ENCODE measurements at places on chromosomes 6 and 20. TPM values are rescaled to one million over a fixed set of nuclear protein-coding genes. Genes with fewer than 3 reads are reported as not detected.

The ANKEF1 gene
- 0.65 TPM for total RNA-seq

- peak; percentile 81 for DNase-seq
Observed at GRCh38 chr6:6676910-6677441, 88.5 kb downstream of the LY86 start.

DNA sequence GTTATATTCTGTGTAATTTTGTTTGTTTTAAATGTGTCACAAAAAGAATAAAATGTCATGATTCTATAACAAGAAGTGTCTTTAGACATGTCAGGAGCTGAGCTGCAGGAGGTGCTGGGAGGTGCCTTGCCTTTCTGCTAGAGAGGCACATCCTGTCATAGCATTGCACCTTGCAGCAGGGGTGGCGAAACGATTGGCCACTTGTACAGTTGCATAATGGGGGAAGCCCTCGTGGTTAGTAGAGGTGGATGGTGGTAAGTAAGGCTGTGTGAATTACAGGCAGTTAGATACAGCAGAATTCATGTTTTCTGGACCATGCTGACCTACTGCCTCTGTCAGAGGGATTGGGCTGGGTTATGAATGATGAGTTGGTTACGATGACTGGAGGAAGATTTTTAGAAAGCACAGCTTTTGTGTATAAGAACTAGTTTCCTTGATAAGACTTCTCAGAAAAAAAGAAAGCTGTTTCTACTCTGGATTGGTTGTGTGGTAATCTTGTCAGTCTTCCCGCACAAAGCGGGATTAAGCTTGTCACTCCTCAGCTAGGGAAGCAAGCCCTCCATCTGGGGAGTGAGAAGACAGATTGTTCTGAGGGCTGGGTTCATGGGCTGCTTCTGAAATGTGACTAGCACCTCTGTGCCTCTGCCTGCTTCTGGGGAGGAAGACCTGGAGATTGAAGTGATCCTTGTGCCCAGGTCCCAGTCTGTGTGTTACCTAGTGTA lies 74.9 kb downstream of the FOXO3 start:
- no peak for DNase-seq

DNA sequence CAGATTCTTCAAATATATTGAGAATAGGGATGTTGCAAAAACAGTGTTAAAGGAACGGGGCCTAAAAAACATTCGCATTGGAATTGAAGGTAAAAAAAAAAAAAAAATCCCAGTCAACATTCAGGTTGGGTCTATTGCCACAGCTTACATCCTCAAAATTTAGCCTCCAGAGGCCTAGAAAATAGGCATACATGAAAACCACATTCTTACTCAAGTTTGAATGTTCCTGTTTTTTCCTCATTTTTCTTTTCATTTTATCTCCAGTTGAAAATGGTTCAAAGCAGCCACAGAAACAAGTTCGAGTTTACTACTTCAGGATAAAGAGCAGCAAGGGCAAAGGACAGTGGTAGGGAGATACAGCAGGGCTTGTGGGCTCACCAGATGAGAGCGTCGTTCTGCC lies 41.9 kb downstream of the KCTD20 start:
- no peak for DNase-seq

- no peak for DNase-seq
Observed at GRCh38 chr6:118743746-118744145, 92.4 kb upstream of the CEP85L start.

GRCh38 chr6:129708496-129709195 lies 1.3 kb downstream of the ARHGAP18 start:
- DNase-seq = no peak

DNA sequence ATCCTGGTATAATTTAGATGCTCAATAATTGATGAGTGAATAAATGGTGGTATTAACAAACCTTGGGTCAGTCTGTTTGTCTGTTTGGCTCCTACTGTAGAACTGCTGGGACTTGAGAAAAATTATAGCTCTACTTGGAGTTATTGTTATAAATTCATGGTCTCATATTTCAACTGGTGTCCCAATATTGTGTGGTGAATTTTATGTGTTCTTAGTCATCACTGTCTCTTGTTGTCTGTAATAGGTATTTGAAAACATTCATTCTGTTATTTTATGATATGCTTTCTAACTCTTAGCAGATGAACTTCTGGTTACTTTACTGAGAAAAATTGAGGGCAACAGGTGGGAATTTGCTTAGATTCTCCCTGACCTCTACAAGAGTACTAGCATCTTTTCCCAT lies 221.4 kb downstream of the CDKAL1 start:
- no peak for DNase-seq

The GPX5 gene
- total RNA-seq = not detected

DNA sequence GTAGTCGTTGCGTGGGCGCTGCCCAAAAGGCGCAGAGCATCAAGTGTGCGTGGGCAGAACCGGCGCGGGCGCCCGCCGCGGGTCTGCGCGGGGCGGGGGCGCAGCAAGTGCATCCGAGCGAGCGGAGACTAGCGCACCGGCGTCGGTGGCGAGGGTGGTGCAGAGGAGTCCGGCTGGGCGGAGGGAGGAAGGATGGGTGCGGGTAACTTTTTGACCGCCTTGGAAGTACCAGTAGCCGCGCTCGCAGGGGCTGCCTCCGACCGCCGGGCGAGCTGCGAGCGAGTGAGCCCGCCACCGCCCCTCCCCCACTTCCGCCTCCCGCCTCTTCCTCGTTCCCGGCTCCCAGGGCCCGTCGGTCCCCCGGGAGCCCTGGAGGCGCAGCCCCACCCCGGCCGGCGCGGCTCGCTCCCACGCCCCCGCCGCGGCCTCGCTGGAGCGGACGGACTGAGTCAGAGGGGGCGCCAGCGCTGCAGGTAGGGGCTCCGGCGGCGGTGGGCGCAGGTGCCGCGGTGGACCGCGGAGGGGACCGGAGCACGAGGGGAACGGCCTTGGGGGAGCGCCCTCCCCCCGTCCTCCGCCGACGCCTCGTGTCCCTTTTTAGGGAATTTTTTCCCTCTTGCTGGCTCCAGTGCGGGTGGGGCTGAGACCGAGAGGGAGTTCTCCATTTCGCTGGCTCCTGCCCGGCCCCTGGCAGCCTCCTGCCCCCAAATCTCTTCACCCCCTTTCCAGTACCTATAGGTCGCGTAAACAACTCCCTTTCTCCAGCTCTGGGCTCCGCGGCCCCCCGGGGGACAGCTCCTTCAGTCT lies 1.6 kb upstream of the DBNDD2 start:
- DNase-seq = peak; percentile 46

DNA sequence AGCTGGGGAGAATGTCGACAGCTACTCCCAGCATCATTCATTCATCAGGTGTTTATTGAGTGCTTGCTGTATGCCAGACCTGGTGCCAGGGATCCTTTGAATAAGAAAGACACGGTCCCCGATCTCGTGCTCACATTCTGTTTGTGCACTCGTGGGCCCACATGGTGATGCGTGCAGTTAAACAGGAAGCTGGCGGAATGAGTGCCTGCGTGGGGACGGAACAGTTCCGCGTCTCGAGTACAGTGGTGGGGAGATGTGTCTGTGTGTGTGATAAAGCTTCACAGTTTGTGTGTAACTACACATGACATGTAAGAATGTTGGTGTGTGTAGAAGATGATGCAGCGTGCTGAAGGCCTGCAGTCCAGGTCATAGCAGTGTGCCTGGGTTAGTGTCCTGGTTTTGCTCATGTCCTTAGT lies 6.5 kb downstream of the RBM38 start:
- no peak for DNase-seq

DNA sequence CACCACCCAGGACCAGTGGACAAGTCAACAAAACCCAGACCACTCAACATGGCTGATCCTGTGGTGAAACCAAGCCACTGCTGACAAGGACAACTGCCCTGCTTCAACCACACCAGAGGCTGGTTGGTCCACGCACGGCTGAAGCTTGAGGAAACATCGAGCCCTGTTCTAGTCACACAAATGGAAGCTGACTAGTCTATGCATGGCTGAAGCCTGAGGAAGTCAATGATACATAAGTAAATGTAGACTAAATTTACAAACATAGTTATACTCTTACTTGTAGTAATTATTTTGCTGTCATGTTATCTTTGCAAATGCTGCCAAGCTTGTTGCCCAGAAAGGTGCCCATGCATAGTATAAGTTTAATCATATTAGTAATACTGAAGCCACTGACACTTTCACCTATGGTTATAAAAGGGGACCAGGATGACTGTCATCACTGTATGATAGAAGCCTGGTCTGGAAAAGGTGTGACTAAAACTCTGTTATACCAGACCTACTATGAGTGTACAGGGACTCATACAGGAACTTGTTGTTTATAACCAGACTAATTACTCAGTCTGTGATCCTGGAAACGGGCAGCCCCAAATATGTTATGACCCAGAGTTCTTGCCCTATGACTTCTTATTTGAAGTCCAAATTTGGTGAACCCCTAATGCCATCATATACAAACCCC lies 5.6 kb downstream of the IL22RA2 start:
- DNase-seq = no peak

DNA sequence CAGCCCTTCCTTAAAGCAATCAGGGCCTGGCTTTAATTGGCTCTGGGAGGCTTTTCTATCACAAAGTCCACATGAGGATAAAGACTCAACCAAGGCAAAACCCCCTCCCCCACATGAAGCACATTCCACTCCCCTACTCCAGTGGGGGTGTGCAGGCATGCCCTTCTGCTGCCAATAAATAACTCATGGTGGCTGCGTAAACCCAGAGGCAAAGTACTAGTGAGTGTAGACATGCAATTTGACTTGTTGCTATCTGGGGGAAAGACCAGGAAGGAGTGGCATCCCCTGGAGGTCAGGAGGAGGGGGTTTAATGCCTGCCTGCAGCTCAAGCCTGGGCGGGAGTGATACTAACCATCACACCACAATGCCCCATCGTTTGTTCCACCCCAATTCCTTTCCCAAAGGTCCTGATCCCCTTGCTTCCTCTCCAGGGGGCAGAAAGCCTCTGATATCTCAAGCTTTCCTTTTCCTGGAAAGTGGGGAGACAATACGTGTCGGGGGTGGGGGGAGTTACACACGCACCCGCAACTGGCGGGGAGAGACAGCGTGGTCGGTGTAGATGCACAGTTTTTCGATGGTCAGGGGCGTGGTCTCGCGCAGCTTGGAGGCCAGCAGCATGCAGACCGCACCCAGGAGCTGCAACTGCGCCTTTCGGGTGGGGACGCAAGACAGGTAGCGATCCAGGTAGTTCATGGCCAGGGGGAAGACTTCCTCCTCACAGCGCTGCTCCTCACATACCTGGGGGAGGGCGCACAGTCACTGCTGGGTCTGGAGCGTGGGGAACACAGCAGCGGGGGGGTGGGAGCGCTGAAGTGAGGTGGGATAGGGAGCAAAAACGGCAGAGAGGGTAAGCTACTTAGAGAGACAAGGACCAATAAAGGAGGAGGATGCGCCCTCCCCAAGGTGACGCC lies 1.5 kb downstream of the CCND3 start:
- DNase-seq = no peak

The PCMTD2 gene
- 40.5 TPM for total RNA-seq

GRCh38 chr6:78999737-79000136 lies 78.3 kb downstream of the PHIP start:
- no peak for DNase-seq

DNA sequence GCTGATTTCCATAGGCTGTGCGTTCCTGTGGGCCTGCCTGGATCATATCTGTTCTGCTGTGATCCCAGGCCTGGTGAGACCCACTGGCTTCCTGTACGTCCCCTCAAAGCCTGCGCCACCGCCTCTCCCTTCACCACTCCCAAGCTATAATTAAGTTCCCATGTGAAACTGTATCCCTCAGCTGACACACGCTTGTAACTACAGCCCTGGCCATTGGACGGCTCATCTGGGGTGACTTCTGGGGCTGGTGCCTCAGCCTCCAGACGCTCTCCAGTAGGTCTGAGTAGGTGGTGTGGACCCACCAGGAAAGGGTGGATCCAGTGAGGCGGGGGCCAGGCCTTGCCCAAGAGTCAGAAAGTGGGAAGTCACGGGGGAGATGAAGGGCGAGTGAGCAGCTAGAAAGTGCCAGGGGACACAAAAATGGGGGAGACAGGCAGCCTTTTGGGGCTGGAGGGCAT lies 21.0 kb downstream of the PPARD start:
- no peak for DNase-seq

The SLC22A7 gene
- total RNA-seq = not detected

- peak; percentile 38 for DNase-seq
Observed at GRCh38 chr6:11616200-11616611, 78.7 kb downstream of the TMEM170B start.

DNA sequence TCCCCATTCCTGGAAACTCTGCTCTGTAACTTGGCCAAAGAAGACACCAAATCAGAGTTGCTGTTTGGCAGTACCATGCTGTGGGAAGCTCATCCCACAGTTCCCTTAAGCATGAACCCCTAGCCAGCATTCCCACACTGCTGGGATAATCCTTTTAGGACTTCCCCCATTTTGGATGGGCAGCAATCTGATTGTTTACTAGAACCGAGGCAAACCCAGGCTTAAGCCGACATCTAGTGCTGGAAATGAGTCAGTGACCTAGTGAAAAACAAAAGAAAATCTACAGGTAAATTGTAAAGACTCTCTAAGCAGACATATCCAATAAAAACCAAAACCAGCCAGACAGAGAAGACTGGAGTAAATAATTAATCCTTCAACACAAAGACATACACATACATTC lies 5.2 kb downstream of the DNAH8 start:
- peak; percentile 34 for DNase-seq

The SDCBP2 gene
- total RNA-seq = 4.4 TPM

- DNase-seq = no peak
Observed at GRCh38 chr20:40587038-40587437, 102.0 kb downstream of the MAFB start.

GRCh38 chr20:44609516-44610312 lies 27.3 kb downstream of the PKIG start:
- peak; percentile 84 for DNase-seq

The DZANK1 gene
- 0.40 TPM for total RNA-seq

DNA sequence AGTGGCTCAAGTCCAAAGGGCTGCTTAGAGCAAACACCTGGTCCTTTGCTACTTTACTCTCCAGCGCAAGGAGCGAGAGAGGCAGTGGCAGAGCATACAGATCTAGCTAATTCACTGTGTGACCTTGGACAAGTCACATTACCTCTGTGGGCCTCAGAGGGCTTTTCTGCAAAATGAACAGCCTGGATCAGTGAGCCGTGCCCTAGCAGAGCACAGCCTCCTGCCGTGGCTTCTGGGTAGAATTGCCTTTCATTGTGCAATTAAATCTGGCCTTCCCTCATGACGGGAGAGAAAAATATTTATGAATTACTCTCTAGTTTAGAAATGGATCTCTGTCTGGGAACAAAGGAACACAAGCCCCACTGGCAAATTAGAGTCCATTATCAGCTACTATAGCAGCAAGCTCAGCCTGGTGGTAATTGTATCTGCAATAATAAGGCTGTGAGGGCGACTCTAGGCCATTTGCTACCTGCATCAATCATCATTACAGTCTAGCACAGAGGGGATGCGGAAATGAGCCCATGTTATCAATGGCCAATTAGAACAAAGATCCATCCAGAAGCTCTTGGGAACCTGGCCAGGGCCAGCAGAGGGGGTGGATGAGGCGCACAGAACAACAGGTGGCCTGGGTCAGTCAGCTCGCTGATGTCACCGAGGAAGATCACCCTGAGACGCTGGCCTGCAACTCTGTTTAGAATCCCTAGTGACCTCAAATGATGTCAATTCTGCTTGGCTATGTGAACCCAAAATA lies 114.2 kb upstream of the LY86 start:
- no peak for DNase-seq

GRCh38 chr6:17385660-17386059 lies 7.7 kb upstream of the CAP2 start:
- DNase-seq = peak; percentile 92
